ENCODE measurements at places on chromosomes 3 and 15.
A peak's percentile ranks its signal among the peaks of the same experiment; 100 is the strongest.

- no peak for DNase-seq
Measured at GRCh38 chr3:23105048-23105447, 98.1 kb upstream of the UBE2E2 start.

- no peak for DNase-seq
Measured at GRCh38 chr3:97960551-97960950, 11.7 kb downstream of the RIOX2 start.

GRCh38 chr3:14827776-14828175, 9.0 kb downstream of the FGD5 start:
- DNase-seq: no peak

GRCh38 chr3:23152989-23153388, 50.1 kb upstream of the UBE2E2 start:
- DNase-seq: no peak

DNA sequence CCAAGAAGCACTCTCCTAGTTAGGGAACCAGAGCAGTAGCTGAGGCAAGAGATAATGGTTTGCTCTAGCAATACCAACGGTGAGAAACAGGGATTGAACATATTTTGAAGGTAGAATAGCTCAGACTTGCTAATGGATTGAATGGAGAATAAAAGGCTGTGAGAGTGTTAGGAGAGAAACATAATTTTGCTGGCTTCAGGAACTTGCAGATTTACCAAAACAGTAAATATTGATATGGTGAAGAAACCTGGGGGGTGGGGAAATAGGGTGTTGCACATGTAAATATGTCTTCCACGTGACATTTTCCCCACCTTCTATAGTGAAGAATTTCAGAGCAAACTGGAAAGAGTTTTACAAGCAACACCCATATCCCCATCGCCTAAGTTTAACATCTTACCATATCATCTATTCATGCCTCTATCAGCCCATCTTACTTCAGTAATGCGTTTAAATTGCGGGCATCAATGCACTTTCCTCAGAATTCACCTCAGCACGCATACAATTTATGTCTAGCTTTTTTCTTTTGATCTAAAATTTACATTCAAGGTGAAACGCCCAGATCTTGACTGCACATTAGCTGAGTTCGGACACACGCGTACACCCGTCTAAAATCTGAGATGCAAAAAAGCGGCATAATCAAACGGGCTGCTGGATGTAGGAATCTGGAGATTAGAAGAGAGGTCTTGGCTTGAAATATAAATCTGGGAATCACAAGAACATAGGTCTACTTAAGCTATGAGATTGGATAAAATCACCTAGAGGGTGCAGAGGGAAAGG, 891 bp upstream of the NR1D2 start:
- DNase-seq: no peak

DNA sequence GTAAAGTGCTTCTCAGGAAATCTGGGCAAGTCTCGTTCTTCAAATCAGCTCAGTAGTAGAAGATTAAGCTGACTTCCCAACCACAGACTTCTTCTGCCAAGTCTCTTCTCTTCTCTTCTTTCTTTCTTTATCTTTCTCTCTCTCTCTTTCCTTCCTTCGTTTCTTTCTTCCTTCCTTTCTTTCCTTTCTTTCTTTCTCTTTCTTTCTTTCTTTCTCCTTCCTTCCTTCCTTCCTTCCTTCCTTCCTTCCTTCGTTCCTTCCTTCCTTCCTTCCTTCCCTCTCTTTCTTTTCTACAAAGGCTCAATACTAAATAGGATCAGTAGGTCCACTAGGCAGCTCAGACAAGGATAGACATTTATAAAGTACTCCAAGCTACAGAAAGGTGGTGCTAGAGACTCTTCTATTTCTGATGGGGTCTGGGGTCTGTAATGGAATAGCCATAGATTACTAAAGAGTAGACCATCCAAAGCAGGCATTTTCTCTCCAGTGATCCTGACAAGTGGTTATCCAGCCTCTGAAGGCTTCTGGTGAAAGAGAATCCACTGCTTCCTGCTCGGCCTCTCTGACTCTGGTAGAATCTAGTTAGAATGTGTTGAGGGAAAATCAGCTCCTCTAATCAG, 100.8 kb downstream of the TPRG1 start:
- DNase-seq: no peak

DNA sequence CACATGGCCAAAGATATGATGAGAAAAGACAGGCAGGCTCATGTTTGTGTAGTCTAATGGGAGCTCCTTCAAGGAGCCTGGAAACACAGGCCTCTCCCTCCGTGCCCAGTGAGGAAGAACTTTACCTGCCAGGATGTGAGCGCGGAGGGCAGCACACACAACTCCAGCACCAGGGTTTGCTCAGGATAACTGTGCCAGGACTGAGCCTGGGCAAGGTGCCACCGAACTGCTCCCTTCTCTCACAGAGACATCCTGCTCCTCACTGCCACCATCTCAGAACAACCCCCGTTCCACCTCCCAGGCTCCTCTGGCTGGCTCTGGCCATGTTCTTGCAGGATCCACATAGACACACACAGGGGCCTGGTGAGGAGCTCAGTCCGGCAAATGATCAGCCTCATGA, 87.4 kb downstream of the NUP210 start:
- no peak for DNase-seq

DNA sequence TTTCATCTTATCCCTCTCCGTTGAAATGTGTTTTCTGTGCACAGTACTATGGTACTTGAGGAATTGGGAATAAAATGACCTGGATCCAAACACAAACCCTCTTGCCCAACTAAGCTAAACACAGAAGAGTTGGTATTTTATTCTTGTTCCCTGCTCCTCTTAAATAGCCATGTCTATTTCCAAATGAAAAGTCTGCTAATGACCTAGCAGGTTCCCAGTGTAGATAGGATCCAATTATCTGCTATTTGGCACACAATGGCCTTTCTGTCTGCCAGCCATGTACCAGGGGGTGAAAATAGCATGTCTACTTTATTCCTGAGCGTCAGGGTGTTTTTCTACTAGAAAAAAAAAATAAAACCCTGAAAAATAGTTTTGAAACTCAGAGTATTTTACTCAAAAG, 657.0 kb upstream of the NAALADL2 start:
- DNase-seq: no peak

DNA sequence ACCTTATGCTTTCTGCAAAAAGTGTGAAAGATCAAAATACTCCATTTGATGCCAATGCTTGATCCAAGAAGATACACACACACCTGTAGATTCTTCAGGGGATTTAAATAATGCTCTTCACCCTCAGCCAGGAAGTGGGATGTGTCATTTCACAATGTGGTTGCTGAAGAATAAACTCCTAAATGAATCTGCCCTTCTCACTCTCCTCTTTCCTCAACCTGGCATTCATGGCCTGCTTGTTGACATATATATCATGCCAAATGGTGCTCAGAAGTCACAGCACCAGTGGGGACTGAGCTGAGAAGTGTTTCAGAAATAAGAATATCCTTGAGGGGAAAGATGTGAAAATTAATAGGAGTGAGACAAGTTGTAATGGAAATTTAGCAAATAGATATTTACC, 146.6 kb upstream of the ARHGEF26 start:
- no peak for DNase-seq

DNA sequence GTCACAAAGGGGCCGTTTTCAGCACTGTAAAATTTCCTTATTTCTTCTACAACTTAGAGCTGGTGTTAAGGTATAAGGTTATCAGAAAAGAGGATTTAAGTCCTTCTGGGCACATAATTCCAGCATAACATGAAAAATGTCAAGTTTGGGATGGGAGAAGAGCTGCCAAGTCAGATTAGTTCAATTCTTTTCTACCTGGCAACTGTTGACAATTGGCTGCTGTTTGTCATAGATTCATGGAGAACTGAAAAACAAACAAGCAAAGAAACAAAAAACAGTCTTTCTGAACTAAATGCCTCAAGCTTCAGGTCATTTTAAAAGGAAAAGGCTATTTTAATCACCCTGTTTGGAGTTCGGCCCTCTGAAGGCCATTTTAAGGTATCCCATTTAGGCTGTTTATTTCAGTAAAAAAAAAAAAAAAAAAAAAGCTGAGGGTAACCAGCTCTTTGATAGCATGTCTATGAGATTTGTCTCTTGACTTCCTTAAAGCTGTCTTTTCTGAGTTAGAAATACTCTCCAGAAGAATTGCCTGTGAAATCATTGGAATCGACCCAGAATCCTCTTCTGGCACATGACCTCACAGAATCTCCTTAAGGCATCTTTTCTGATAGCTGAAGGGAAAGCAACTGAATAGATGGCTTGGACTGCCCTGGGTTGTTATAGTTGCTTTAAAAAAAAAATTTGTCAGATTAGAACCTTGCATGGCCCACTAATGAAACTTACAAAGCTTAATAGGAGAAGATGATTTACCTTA, 173.3 kb downstream of the SEMA6D start:
- DNase-seq: no peak

DNA sequence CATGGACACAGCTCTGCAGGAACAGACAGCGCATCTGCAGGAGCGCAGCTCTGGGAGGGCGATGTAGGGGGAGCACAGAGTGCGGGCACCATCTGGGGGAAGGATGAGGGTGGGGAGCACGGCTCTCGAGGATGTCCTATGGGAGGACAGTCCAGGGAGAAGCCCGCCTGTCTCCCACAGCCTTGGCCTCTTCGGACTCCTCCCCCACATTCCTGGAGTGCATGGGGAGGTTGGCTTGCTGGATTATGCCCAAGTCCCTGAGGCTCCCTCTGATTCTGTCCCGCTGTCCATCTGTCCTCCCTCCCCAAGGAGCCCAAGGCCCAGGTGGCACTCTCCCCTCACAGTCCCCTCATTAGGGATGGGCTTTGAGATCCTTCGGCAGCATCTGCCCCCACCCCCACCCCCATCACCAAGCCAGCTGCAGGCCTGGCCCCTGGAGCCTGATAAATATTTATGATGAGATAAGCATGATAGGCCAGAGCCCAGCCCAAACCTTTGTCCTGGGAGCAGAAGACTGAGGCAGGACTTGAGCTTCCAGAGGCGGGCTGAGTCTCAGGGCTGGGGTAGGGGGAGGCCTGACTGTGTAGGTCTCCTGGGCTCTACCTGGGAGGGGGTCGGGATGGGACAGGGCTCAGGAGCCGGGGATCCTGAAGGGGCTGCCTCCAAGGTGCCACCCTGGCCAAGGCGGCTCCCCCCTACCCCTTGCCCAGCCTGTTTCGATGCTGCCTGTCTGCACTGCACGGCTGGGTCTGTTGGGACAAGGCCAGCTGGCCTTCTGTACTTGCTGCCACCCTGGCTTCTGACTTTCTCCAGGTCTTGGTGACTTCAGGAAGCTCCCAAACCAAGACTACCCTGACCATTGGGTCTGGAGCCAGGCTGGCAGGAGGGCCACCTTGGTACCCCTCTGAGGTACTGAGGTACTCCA, 28.6 kb upstream of the SEMA3F start:
- peak; percentile 92 for DNase-seq

DNA sequence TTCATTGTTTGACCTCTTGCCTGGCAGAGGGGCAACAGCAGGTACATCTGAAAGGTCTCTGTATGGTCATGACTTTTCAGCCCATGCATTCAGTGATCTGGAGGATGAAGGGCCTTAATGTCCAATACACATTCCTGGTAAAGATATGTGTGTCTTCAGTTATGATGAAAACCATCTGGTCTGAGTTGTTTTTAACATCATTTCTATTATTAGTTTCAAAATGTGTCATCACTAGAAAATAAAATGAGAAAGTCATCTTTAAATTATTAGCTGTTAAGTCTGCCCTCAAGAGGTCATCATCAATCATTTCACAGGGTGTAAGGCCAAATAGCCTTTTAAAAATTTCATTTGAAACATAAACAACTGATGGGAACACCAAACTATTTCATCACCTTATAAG, 92.1 kb upstream of the PLSCR4 start:
- no peak for DNase-seq
